ENCODE measurements at places on chromosomes 13 and 19.

- no peak for DNase-seq
Measured at GRCh38 chr19:16338470-16339360, 14.1 kb downstream of the KLF2 start.

DNA sequence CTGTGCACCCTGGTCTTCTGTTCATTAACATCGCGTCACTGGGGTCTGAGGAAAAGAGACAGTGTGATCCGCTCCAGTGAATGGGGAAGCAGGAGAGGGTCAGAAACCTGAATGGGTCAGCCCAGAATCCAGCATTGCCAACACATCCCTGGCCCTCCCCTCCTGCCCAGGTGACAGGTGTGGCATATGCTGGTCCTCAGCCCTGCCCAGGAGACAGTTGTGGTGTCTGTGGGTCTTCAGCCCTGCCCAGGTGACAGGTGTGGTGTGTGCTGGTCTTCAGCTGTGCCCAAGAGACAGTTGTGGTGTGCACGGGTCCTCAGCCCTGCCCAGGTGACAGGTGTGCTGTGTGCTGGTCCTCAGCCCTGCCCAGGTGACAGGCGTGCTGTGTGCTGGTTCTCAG is 8.0 kb downstream of the TFDP1 start:
- no peak for DNase-seq

GRCh38 chr13:93318534-93319254 is 92.1 kb downstream of the GPC6 start:
- no peak for DNase-seq

- DNase-seq = no peak
Measured at GRCh38 chr13:98108341-98108740, 34.6 kb upstream of the FARP1 start.

Data from HEK293T (cell line).